Nucleus accumbens (tissue), 56 donors: ENCODE measurements at places on chromosomes 13 and 19.

- no peak for DNase-seq
These were observed 66.5 kb upstream of the USPL1 start for GRCh38 chr13:30551189-30551588.

- no peak for DNase-seq
These were observed 125.2 kb downstream of the RAB20 start for GRCh38 chr13:110436276-110436675.

DNA sequence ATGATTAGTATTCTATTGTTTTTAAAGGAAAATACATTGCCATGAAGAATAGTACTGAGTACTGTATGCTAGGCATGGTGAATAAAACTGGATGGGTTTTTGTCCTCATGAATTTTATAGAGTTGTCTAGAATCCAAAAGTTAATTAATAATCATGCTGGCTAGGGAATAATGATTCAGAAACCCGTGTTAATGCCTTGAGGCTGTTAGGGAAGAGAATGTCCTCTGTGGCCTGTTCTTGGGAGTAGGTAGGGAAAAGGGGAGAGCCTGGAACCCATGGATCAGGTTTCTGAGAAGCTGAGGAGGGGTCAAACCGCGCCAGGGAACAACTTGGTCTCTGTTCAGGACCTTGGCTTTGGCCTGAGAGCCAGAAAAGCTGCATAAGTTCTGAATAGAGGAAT, 1376.3 kb upstream of the SLC10A2 start:
- DNase-seq = no peak

- DNase-seq = no peak
These were observed 37.9 kb downstream of the MBNL2 start for GRCh38 chr13:97259798-97260714.

- DNase-seq = no peak
These were observed 268.7 kb downstream of the NHLRC3 start for GRCh38 chr13:39306639-39307589.

- no peak for DNase-seq
These were observed 49.5 kb downstream of the RFX2 start for GRCh38 chr19:6060600-6061375.

DNA sequence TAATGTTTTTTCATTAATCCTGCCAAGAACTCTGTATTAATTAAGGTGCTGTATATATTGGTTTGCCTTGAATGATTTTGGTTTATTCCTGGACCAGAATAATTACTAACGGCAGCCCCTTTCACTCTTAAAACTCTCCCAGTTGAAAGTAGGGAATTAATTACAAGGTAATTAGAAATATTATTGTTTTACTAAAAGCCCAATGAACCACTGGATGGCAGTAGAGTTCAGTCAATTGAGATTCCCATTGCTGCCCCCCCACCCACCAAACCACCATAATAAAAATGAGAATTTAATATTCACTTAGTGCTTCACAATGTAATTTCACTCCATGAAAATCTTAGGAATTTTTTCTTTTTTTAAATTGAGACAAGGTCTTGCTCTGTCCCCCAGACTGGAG, 13.7 kb downstream of the WBP4 start:
- no peak for DNase-seq

DNA sequence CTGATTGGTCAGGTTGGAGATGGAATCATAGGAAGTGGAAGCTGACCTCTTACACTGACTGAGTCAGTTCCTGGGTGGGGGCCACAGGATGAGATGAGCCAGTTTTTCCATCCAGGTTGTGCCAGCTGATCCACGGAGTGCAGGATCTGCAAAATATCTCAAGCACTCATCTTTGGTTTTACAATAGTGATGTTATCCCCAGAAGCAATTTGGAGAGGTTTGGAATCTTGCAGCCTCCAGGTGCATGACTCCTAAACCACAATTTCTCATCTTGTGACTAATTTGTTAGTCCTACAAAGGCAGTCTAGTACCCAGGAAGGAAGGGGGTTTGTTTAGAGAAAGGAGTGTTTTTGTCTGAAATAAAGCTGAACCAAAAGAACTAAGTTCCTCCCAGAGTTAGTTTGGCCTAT, 212.8 kb downstream of the SLITRK6 start:
- DNase-seq = no peak

DNA sequence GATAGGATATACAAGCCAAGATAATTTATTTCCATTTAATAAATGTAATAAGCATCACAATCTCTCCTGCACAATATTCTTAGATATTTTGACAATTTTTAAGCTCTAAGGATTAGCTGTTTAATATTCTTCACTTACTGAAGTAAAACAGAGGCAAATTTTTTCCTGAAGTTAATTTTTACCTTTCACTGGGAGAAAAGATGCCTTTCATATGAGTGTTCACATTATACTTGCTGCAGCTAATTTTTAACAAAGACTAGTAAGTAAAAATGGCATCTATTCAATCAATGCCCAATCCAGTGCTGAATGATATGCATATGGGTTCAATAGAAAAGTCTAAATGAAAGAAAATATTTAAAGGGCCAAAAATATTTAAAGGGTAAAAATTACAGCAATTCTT, 377.2 kb upstream of the GPC6 start:
- DNase-seq = no peak

- no peak for DNase-seq
These were observed 15.0 kb upstream of the ZNF69 start for GRCh38 chr19:11872624-11873023.

DNA sequence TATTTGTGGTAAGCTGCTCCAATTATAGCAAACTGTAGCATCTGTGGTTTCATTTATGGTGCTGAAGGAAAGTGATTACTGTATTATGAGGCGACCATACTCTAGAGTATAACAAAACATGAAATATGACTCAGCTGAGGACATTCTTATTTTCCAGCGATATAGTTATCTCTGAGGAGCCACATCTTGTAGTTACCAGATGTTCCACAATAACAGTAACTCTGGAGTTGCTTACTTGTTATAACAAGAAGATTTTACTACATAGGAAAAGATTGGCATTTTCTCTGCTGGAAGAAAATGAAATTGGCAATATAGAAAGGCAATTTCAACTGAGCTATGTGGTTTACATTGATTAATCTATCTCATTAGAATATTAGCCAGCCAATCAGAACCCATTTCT, 1634.2 kb downstream of the PCDH9 start:
- no peak for DNase-seq

DNA sequence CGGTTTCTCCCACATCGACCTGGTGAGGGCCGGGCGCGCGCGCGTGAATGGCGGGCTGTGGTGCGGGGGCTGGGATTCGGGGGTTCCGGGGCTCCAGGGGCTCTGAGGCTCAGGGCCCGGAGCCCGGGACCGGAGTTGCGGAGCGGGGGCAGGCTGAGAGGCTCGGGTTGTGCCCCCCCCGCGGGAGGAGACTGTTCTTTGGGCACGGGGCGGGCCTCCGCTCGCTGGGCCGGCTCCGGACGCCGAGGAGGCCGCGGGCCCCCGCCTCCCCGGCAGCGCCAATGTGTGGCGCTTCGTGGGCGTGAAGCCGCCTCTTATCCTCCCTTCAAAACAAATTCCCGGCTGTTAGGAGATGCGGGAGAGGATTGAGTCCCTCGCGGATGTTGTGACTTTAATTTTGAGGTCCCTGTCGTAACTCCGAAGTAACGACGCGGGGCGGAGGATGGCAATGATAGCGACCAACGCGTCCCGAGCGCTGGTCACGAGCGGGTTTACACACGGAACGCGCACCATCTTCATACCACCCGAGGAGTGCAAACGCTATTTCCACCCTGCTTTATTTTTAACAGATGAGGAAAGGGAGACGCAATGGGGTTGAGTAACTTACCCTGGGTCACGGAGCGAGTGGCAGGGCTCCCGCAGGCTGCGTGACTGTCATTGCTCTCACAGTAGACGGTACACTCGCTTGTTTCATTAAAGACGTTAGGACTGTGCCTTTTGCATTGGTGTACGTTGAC, 536 bp downstream of the UBA2 start:
- no peak for DNase-seq

- peak; percentile 53 for DNase-seq
These were observed at the start of gene UNC13A for GRCh38 chr19:17687857-17688784. TSS of gene UNC13A (minus strand) at chr19:17688354. CDS start at chr19:17688199, 155 bp downstream.

- DNase-seq = no peak
These were observed 162.0 kb downstream of the EFNB2 start for GRCh38 chr13:106373304-106373988.

- DNase-seq = no peak
These were observed 574.2 kb downstream of the PCDH9 start for GRCh38 chr13:66655847-66656454.

GRCh38 chr13:65594298-65594781, 1635.8 kb downstream of the PCDH9 start:
- no peak for DNase-seq

DNA sequence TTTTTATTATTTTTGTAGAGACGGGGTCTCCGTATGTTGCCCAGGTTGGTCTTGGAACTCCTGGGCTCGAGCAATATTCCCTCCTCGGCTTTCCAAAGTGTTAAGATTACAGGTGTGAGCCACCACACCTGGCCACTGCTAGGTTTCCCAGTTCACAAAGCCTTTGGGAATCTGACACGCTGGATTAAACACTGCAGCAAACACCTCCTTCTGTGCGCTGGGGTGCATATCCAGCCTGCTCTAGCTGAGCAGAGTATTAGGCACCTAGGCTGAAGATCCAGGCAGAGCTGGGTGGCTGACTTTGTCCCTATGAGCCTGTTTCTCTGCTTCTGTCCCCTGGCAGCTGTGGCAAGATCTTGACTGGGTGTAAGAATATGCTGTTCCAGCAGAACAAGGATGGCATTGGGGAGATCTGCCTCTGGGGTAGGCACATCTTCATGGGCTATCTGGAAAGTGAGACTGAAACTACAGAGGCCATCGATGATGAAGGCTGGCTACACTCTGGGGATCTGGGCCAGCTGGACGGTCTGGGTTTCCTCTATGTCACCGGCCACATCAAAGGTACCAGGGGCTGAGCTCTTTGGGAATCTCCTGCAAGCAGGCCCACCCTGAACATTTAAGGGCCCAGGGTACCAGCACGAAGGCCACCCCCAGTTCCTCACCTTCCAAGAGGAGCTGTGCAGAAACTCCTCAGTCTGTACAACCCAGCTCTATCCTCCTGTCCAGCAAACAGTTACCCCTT, 49.8 kb downstream of the ACSBG2 start:
- DNase-seq = no peak

- DNase-seq = peak; percentile 48
These were observed 740 bp downstream of the ELAVL3 start for GRCh38 chr19:11479898-11480714.

DNA sequence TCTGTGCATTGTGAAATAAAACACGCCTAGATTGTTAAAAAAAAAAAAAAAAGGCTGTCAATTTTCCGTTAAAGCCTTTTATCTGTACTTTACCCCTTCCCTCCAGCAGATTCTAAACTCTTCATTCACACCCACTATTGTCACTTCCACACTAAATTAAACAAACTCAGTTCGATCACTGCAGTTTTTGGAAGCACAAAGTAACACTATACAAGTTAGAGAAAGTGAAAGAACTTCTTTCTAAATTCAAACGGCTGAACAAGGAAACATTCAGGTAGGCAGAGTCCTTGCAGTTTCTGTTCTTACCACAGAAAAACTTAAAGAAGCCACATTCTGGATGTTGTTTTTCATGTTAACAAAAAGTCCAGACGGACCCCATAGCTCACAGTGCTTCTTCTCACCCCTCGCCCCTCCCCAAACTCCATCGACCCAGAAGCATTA, 27.5 kb upstream of the UBE2L5 start:
- no peak for DNase-seq

DNA sequence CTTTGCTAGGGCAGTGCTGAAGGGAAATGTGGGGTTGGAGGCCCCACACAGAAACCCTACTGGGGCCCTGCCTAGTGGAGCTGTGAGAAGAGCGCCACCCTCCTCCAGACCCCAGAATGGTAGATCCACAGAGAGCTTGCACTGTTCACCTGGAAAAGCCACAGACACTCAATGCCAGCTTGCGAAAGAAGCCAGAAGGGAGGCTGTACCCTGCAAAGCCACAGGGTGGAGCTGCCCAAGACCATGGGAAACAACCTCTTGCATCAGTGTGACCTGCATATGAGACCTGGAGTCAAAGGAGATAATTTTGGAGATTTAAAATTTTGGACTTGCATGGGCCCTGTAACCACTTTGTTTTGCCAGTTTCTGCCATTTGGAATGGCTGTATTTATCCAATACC, 615.4 kb upstream of the MIR17HG start:
- no peak for DNase-seq

- DNase-seq = no peak
These were observed 49.9 kb downstream of the UGGT2 start for GRCh38 chr13:96003304-96003703.

DNA sequence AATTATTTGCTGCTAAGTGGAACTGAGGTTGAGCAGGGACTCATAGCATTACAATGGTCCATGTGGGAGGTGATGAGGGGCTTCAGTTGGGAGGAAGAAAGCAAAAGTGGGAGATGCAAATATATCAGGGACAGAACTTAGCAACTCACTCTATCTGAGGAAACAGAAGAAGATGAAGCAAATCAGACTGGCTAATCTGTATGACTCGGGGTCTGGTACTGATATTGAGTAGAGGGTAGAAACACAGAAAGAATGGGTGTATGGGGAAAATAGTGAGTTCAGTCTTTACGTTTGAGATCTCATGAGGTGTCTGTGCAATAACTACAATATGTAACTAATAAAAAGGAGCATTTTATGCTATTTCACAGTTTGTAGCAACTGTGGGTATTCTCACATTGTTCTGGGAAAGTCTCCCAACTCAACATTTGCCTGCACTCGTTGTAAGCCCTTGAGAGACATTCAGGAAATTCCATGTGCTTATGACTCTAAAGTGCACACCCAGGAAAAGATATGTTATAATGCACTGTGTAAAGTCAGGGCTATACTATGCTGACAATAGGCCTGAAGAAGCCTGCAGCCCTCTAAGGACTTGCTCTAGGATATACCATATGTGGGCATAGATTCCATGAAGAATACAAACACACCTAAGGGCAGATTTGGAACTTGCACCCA, 183.5 kb downstream of the SPRY2 start:
- no peak for DNase-seq

DNA sequence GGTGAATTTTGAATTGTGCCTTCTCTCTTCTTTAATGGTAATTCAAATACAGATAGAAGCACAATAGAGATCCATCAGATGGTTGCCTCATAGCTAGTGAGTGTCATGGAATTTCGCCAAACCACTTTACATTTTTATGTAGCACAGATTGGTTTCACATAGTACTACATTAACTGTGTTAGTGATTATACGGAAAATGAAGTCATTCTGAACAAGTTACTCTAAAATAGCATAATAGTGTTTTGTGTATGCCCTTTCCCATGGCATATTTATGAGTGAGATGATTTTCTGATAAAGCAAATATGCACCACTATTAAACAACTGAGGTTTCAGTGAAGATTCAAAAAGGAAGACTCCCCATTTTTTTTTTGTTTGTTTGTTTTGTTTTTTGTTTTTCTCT, 1623.5 kb downstream of the PCDH9 start:
- DNase-seq = no peak

DNA sequence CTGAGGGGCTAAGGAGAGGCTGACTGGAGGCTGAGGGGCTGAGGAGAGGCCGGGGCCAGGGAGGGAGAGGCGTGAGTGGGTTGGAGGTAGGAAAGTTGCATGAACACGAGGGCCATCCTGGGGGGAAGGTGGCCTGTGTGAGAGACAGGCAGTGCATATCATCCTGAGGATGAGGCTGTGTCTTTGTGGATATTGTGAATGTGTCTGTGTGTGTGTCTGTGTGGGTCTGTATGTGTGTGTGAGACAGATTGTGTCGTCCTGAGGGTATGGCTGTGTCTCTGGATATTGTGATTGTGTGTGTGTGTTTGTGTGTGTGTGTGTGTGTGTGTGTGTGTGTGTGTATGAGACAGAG, 422 bp downstream of the ZNF71 start:
- no peak for DNase-seq
